ENCODE measurements at places on chromosomes 11 and 22.
A peak's percentile ranks its signal among the peaks of the same experiment; 100 is the strongest.

- peak; percentile 37 for DNase-seq
Observed at GRCh38 chr11:45771193-45771565, 33.8 kb upstream of the SLC35C1 start.

- DNase-seq = peak; percentile 56
Observed at GRCh38 chr11:71936825-71937224, 8.0 kb downstream of the RNF121 start.

DNA sequence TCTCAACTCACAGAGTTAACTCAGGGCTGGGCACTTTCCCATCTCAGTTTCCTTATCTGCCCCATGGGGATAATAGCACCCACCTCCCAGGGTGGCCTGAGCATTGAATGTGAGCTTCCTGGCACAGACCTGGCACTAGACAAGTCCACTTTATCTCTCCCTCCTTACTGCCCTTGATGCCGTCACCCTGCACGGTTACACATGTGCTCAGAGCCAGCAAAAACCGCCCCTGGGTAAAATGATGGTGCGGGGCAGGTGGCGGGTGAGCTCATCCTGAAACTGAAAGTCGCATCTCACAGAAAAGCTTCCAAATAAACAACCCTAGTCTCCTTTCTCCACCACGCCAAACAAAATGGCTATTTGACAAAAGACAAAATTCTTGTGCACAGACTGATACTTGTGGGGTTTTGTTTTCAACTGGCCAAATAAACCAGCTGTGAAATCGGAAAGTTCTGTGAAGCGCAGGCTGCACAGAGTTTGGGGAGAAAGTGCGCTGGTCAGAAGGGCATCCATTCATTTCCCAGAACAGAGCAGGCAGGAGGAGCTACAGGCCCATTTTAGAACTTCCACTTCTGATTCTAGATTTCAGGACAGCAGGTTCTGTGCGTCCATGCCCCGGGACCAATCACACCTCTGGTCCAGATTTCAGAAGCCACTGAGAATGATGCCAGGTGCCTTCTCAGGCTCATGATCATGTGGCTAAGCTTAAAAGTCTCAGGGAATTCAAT is 138.1 kb downstream of the SHANK2 start:
- DNase-seq = no peak

DNA sequence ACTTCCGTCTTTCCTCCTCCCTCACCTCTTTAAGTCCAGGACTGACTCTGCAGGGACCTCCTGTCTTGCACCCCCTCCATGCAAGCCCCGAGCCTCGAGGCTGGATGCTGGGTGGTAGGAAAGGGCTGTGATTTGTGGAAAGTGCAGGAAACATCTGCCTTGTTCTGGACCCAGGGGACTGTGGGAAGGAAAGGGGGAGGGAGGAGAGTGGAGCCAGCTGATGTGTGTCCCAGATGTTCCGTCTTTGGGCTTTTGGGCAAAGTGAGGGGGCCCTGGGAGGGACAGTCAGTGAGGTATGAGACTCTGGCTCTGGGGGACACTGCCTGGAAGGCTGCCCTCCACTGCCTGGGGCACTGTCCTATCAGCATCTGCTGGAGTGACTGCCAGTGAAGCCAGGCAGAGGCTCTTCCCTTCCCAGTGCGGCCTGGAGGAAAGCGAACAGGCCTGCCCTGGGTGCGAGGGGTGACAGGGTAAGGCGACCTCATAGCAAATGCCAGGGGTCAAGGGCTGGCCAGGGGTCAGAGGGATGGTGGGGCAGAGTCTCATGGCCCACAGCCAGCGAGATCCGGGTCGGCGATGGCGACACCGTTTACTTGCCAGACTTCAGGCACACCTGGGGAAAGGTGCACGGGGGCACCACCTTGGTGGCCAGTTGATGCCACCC is 1.7 kb downstream of the MRGPRD start:
- DNase-seq = no peak

GRCh38 chr11:45928535-45929215 is 6.2 kb downstream of the LARGE2 start:
- DNase-seq = no peak

GRCh38 chr22:19090183-19090582 is 32.0 kb downstream of the DGCR2 start:
- no peak for DNase-seq

- peak; percentile 44 for DNase-seq
Observed at GRCh38 chr11:12180257-12181205, 70.1 kb downstream of the MICAL2 start.

GRCh38 chr11:34916843-34917770 is 689 bp downstream of the PDHX start:
- DNase-seq = peak; percentile 21

DNA sequence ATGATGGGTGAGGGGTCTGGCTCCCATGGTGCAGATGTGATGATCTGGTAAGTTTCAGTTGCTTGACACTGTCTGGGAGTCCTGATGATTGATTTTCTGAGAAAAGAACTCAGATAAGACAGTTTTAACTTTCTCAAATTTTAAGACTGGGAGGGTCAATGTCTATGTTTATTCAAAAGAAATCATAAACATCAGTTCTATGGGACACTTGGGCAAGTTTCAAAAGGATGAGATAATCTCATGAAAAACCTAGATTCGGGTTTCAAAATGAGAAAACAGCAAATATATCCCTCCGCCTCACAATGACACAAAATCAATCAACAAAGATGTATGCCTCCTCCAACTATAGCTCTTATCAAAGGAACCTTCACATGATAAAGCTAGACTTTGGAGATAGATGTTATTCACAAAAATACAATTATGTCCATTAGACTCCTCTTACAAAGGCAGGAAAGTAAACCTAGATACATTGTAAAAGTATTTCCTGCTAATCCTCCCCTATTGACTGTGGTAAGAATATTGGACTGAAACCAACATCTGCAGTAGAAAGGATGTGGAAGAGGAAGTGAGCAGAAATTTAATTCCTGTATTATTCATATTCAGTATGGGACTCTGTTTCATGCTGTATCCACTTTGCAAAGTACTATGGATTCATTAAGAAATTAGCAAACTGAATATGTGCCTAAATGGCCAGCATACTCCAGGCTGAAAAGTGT is 21.6 kb downstream of the SVIP start:
- peak; percentile 29 for DNase-seq

DNA sequence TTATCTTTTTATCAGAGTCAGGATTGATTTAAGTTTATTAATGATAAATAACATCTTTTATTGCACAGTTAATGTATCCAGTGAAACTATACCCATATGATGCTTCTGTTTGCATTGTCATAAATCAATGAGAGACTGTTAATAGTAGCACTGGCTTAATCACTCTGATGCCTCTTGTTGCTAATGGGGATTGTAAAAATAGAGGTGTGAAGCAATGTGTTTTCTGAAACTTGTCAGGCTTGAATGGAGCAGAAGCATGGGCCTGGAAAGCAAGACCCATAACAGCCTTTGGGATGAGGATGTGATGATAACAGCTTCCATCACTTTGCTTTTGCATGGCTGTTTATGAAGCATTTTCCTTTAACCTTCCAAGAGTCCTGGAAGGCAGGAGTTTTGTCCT is 319.7 kb downstream of the DDX10 start:
- no peak for DNase-seq

- DNase-seq = no peak
Observed at GRCh38 chr11:5591613-5592012, 4.8 kb upstream of the TRIM6 start.
